ENCODE measurements at places on chromosomes 13 and 19.

- DNase-seq, result no peak
These were observed 9.4 kb downstream of the URAD start for GRCh38 chr13:27979001-27979643.

- DNase-seq, result peak; percentile 67
These were observed 141.3 kb downstream of the FGF9 start for GRCh38 chr13:21812192-21812626.

DNA sequence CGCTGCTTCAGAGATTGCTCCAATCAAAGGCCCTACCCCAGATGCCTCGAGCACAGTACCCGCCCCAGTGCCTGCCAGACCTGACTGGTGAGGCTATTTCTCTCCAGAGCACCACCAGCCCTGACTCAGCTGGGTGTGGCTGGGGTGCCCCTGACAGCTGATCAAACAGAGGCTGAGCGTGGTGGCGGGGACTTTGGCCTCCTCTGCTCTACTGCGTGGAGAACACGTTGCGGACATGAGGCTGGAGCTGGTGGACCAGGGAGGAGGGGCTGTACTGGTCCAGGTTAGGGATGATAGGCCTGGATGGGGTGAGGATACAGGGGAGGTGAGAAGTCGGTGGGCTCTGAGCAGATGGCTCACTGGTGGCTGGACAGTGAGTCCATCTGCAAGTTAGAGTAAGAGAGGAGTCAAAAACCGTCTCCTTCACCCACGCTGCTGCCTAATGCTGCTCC, 3.5 kb upstream of the DOCK6 start:
- DNase-seq, result no peak

- no peak for DNase-seq
These were observed 17.4 kb downstream of the RUBCNL start for GRCh38 chr13:46369506-46370277.

DNA sequence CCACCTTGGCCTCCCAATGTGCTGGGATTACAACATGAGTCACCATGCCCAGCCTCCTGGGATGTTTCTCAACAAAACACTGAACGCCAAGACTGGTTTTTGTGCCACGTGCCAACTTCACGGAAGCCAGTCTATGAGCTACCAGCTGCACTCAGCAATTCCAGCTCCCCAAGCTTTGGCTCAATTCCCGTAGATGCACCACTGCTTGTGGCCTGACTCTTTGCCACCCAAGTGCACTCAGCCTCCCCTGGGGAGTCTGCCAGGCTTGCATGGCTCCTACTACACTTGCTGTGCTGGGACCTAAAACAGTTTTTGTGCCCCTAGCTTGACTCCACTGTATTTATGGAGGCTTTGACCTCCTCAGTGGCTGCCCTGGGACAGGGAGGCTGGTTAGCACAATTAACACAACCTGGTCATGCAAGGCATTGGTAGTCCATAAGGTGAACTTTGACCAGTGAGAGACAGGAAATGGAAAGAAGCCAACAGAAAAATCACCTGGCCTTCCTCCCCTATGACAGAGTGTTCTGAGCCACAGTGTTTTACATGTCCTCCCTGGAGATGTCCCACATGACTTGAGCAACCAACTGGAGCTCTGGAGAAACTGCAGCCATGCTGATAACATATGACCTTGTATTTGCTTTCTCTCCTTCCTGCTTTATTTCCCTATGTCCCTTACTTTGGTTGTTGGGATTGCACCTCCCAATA, 1173.1 kb downstream of the UQCRFS1 start:
- DNase-seq, result no peak

DNA sequence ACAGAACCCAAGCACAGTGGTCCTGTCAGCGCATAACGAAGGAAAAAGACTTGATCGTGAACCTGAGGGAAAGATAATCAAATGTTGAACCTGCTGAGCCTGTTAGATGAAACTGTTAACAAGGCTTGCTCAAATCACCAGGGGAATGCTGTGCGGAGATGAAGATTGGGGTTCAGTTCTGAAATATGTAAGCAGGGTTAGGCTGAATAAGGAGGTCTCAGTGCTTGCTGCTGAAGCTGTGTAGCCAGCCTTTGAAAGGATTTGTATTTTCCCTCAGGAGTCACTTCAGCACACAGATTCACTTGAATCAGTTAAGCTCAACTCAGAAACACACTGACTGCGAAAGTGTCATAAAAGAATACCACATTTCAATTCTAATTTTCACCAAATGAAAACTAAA, 793.5 kb downstream of the OLFM4 start:
- DNase-seq, result no peak

DNA sequence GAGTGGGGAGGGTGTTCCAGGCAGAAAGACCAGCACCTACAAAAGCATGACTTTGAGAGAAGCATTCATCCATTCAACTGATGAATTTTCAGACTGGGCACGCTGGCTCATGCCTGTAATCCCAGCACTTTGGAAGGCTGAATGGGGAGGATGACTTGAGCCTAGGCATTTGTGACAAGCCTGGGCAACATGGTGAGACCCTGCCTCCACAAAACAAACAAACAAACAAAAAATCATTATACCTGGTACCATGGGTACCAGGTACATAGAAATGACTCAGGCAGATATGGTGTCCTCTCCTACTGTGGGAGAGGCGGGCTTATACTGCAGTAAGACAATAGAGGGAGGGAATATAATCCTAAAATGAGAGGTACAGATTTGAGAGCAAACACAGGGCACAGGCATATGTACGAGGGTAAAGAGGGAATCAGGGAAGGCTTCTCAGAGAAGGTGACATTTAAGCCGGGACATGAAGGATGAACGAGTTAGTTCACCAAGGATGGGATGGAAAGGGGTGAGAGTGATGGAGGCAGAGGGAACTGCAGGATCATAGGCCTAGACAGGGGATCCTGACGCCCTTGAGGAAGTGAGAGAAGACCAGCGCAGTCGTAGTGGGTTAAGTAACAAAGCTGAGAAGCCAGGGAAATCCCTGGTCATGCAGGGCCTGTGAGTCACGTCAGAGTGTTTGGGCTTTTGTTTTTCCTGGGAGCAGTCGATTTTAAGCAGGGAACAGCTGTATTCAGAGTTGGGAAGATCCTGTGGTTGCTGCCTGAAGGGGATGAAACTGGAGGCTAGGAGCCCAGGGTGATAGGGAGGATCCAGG, 2.9 kb downstream of the CYP2S1 start:
- no peak for DNase-seq

GRCh38 chr13:106835477-106835876, 267.5 kb upstream of the ARGLU1 start:
- DNase-seq, result no peak

- DNase-seq, result no peak
These were observed 1.8 kb downstream of the PCDH20 start for GRCh38 chr13:61413572-61414535.

- DNase-seq, result no peak
These were observed 700 bp downstream of the ZNF816 start for GRCh38 chr19:52961981-52962380.

GRCh38 chr19:14072535-14073260, at the start of gene MISP3:
Gene MISP3 (plus strand): TSS chr19:14072786. CDS start chr19:14073310, 524 bp downstream.
- DNase-seq, result no peak

DNA sequence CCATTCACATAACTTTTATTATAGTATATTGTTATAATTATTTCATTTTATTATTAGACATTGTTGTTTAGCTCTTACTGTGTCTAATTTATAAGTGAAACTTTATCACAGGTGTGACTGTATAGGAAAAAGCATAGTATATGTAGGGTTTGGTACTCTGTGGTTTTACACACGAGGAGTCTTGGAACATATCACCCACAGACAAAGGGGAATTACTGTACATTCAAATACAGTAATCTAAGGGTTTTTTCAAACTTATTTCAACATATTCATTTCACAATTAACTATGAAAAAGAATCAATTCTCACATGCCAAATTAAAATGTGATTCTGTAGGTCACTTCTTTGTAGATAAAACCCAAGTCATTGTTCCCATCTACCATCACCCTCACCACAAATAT, 46.0 kb downstream of the RBM26 start:
- DNase-seq, result no peak

DNA sequence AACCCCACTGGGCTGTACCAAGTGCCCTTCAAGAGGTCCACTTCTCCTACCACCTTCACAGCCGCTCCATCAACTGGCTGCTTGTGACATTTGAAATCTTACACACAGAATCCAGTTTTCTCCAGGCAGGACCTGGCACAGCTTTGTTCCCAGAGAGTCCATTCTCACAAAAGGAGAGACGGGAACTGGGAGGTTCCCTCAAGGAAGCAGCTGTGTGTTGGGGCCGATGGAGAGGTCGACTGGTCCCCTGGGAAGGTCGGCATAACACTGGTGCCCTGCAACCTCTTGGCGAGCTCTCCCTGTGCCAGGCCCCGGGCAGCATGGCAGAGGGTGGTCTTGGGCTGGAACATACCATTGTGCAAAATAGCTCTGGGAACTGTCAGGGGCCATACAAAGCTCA, 21.5 kb downstream of the ELL start:
- no peak for DNase-seq

DNA sequence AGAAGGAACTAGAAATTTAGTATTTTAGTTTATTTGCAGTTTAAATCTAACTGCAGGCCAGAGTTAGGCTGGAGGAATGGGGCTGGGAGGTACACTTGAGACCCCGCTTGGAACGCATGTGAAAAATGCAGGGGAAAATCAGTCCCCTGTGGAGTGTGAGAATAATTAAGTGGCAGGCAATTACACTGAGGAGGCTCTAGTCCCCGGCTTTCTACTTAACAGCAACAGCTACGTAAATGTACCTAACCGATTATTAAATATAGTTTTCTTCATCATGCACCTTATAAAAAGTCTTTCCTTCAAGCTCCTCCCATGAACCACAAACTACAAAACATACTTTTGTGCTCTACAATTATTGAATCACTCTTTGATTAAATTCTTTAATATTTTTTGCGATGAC, 804 bp downstream of the ZNF708 start:
- peak; percentile 36 for DNase-seq

DNA sequence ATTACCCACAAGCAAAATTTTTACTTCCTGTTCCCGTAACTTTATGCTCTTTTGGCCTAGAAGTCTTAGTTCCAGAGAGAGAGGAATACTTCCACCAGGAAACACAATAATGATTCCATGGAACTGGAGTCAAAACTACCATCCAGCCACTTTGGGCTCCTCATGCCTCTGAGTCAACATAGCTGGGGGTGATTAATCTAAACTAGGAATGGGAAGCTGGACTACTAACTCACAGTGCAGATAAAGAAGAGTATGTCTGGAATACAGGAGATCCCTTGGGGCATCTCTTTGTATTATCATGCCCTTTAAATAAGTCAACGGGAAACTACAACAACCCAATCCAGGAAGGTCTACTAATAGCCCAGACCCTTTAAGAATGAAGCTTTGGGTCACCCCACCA, 8.9 kb upstream of the ELF1 start:
- DNase-seq, result no peak

GRCh38 chr19:30738047-30738446, 365.9 kb downstream of the ZNF536 start:
- DNase-seq, result no peak

DNA sequence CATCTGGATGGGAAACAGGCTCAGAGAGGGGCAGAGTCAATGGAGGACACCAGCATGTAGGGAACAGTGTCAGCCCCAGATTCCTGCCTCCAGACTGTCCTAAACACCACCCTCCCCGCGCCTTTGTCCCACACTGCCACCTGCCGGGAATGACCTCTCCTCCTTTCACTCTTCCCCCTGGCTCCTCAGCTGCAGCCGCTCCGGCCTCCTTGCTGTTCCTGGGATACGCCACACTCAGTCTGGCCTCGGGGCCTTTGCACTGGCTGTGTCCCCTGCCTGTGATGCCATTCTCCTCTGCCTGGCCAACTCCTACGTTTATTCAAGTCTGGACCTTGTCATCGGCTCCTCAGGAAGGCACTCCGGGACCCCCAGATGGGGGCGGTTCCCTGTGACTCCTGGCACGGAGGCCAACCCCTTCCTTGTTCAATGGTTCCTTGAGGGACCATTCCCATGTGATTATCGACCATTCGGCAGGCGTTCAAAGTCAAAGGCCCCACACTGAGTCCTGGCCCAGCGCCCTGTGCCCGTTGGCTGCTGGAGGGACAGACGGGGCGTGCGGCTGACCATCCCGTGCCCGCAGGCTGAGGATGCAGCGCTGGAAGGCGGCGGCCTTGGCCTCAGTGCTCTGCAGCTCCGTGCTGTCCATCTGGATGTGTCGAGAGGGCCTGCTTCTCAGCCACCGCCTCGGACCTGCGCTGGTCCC, 15.8 kb downstream of the FUT6 start:
- no peak for DNase-seq
